Lung microvascular endothelial cell (primary cell): ENCODE measurements at places on chromosomes 5 and 9. TPM values are rescaled to one million over a fixed set of nuclear protein-coding genes. Genes with fewer than 3 reads are reported as not detected.

GRCh38 chr5:95973793-95974325 is 12.2 kb upstream of the ELL2 start:
- DNase-seq, result no peak

DNA sequence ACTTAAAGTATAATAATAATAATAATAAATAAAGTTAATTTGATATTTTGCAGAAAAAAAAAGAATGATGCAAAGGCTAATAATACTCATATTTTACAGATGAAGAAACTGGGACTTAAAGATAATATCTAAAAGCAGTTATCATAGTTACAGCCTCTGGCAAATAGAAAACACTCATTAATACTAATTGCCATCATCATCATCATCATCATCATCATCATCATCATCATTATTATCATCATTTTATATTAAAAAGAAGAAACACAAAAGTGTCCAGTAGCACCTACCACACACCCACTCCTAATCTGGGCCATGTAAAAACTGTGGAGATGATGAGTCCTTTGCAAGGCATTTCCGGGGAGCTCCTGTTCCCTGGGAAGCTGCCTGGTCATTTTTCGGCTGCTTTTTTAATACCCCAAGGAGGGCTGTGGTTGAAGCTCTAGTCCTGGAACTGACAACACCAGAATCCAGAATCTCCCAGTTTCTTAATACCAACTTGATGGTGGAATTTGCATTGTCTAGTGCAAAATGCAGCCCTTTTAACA is 70.8 kb downstream of the HTR4 start:
- DNase-seq, result no peak

DNA sequence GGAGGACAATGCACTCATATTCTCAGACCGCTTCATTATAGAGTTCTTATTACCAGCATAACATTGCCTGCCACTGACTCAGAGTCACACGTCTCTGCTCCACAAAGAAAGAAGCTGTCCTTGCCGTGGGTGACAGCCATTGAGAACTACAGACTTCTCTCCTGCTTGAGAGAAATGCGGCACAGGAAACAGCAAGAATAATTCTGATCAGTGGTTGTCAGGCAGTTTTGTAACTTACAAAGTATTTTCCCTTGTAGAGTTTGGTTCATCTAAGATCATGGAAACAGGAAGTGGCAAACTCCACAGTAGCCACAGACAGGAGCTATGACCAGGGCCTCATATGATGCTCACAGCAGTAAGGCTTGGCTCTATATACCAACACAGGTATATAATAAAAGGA is 47.0 kb downstream of the KCNV2 start:
- peak; percentile 9 for DNase-seq

DNA sequence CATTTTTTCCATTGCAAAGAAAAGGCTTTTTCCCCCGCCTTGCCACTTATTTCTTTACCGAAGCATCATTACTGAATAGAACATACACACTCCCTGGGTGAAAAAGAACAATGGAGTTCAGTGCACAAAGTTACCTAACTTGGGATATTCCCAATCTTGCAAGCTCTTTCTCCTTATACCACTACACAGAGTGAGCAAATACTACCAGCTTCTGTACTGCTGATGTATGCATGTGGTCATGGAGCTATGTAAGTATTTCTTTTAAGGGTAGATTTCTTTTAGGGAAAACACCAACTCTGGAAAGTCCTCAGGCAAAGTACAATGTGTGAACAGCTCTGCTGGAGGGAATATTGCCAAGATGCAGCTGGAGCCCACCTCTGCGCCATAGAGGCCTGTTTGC is 81.1 kb downstream of the AOPEP start:
- DNase-seq, result no peak

GRCh38 chr9:126301985-126302603 is 24.5 kb upstream of the MVB12B start:
- peak; percentile 66 for DNase-seq

DNA sequence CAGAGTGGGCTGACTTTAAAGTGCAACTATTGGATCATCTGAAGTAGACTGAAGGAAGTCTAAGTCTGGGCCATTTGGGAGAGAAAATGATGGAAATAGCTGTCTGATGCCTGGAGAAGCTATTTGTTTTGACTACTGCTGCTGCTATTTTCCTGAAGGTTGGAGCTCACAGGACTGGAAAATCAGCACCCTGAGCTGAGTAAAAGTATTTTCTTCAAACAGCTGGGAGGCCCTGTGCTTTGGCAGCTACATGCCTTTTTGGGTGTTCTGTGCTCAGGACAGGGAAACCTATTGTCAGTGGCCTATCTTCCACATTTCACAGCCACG is 302.6 kb downstream of the ENC1 start:
- no peak for DNase-seq

- no peak for DNase-seq
Measured at GRCh38 chr9:106980551-106981101, 117.7 kb downstream of the ZNF462 start.

GRCh38 chr5:113000466-113000865 is 23.9 kb downstream of the DCP2 start:
- no peak for DNase-seq

The SAXO1 gene
- under 0.01 TPM in 1 of 2 replicates, not detected in the other for total RNA-seq

The CD74 gene
- 2.0 and 5.8 TPM in 2 replicates for total RNA-seq

The JAK2 gene
- 3.7 and 7.1 TPM in 2 replicates for total RNA-seq

DNA sequence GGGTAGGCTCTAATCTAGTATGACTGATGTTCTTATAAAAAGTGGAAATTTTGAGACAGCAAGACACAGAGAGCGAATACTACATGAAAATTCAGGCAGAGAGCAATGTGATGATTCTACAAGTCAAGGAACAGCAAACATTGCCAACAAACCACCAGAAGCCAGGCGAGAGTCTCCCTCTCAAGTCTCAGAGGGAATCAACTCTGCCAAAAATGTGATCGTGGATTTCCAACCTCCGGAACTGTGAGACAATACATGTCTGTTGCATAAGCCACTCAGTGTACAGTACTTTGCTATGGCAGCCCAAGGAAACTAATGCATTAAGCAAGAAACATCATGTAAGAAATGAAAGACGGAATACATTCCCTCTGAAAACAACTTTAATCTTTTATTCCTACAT is 52.1 kb upstream of the CCNG1 start:
- no peak for DNase-seq

- no peak for DNase-seq
Measured at GRCh38 chr5:18544421-18544820, 910.2 kb downstream of the TAF11L14 start.

The PLPPR1 gene
- total RNA-seq, result under 0.01 TPM in 1 of 2 replicates, not detected in the other

The TAF11L8 gene
- not detected in 2 replicates for total RNA-seq

The OXCT1 gene
- total RNA-seq, result 12.9 and 21.8 TPM in 2 replicates

GRCh38 chr5:125088522-125089105 is 342.2 kb upstream of the ZNF608 start:
- DNase-seq, result no peak

DNA sequence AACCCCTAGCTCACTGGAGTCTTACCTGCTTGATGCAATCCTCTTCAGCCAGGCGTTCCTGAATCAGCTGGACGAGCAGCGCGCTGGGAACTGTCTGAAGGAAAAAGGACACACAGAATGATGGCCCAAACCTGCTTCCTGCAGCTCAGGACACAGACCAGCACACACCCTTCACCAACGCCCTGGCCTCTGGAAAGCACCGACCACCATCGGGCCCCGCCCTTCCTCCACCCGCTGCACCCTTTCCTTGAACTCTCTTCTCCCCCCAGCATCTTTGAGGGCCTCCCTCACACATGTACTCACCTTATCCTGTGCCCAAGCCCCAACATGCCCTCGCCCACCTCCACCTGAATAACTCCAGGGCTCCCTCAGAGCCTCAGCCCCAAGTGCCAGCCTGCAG is 23.3 kb downstream of the AK8 start:
- no peak for DNase-seq

- no peak for DNase-seq
Measured at GRCh38 chr5:39001683-39002082, 72.5 kb downstream of the RICTOR start.

The SPINK5 gene
- 0.22 TPM in 1 of 2 replicates, not detected in the other for total RNA-seq

The EQTN gene
- not detected in 2 replicates for total RNA-seq

DNA sequence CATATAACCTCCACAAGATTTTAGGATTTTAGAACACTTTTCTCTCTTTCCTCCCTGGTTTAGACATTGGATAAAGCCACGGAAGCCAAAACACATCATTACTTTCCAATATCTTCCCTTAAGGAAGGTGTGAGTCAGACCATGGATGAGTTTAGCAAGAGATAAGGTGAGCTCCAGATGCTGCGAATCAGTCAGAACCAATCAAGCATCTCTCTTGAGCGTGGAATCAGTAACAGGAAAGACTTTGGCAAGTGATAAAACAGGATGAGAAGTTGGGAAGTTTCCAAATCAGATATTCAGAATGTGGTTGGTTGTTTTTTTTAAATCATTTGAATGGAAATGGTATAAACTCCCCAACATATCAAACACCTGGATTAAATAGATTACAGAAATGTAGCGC is 397.8 kb downstream of the EFNA5 start:
- peak; percentile 6 for DNase-seq

The ABCA1 gene
- 2.2 and 10.5 TPM in 2 replicates for total RNA-seq

The AFAP1L1 gene
- 106 and 219 TPM in 2 replicates for total RNA-seq

DNA sequence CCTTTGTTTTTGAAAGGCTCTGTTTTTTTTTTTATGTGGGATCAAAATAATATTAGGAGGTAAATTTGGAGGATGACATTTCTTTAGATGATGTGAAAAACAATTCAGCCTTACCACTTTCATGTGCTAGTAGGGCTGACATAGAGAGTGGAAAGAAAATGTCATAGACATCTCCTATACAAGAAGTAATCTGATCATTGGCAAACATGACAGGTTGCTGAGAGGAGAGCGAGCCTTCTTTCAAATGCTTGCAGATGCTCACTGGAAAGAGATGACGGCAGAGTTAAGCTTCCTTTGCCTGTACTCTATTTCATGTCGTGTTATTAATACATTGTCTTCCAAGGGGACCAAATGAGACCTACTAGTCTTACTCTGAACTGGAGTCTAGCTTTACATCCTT is 160.1 kb upstream of the DAP start:
- DNase-seq, result no peak

DNA sequence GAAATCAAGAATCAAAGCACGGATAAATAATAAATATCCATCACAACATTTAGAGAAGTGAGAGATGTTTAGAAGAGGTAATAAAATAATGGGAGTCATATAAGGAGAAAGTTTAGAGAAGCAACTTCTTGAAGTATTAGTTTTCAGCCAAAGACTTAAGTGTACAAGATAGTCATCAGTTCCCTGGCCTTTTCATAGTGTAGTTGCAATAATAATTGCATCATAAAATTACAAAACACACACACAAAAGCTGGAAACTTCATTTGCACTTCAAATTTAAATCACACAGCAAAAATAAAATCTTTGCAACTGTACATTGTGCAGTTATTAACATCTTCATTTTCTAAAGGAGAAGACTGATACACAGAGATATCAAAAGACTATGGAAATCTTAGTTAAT is 319.1 kb upstream of the RGMB start:
- no peak for DNase-seq

- no peak for DNase-seq
Measured at GRCh38 chr5:172864747-172865146, 30.7 kb downstream of the ERGIC1 start.

- DNase-seq, result peak; percentile 32
Measured at GRCh38 chr5:81749561-81750307, 1.2 kb downstream of the SSBP2 start.

The IL3 gene
- not detected in 2 replicates for total RNA-seq

The PTTG1 gene
- 25.8 and 64.3 TPM in 2 replicates for total RNA-seq

DNA sequence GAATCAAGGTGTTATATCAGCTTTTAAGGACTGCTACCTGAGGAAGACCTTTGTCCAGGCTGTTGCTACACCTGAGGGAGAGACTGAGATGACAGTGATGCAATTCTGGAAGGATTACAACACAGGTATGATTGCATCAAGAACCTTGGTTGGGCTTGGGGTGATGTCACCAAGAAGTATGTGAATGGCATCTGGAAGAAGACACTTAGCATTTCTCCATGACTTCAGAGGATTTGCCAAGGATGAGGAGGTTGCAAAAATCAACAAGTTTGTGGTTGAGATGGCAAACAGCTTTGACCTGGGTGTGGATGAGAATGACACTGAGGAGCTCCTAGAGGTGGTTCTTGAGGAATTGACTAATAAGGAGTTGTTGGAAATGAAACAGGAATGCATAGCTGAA is 67.9 kb upstream of the PANK3 start:
- no peak for DNase-seq

The CDH9 gene
- not detected in 2 replicates for total RNA-seq

- no peak for DNase-seq
Measured at GRCh38 chr9:128193469-128194096, 2.2 kb upstream of the CIZ1 start.

- no peak for DNase-seq
Measured at GRCh38 chr5:119088438-119088837, 17.6 kb downstream of the DMXL1 start.

- no peak for DNase-seq
Measured at GRCh38 chr5:69416180-69416579, 1.3 kb downstream of the MARVELD2 start.

DNA sequence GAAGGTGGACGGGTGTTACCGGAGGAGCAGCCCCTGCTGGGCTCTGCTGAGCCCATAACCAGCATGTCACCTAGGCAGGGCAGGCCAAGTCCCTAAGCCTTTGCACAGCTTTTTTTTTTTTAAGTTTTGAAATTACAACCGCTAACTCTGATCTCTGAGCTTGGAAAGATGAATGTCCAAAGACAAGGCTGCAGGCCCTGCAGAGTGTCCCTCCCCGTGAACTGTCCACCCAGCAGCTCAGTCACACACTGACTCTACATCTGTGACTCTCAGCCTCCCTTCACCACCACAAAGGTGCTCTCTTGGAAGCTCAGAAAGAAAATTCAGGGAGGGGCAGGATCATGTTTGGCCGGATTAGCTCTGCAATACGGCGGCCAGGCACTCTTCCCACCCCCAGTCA is 119.0 kb upstream of the PPP1R26 start:
- no peak for DNase-seq

DNA sequence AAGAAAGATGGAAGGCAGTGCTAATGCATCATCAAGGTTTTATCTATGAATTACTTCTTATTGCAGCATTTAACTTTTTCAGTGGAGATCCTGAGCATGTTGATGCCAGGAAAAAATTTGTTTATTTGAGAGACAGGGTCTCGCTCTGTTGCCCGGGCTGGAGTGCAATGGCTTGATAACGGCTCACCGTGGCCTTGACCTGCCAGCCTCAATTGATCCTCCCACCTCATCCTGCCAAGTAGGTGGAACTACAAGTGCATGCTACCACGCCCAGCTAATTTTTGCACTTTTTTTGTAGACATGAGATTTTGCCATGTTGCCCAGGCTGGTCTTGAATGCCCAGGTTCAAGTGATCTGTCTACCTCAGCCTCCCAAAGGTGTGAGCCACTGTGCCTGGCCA is 47.2 kb downstream of the AOPEP start:
- no peak for DNase-seq

- no peak for DNase-seq
Measured at GRCh38 chr5:62780888-62781287, 202.3 kb downstream of the LRRC70 start.
